MV-4-11 (cell line): ENCODE measurements at places on chromosomes 4 and X.

- DNase-seq = peak; percentile 38
Measured at GRCh38 chr4:184473499-184474262, 669 bp downstream of the IRF2 start.

DNA sequence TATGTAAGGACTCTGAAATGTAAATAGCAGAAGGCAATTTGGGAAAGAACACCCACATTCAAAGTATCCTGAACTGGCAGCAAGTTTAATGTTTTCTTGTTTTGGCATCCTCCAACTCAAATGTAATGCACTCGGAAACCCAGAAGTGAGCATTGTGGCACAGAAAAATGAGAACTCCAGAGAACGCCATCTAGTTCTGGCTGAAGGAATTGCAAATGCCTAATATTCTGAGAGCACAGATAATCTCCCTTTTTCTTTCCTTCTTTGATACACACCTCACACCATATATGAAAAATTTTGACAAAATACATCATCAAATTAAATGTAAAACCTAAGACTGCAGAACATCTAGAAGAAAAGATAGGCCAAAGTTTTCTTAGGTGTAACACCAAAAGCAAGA, 52.1 kb downstream of the PWWP3B start:
- no peak for DNase-seq

- DNase-seq = peak; percentile 35
Measured at GRCh38 chrX:133350751-133351150, 64.5 kb downstream of the GPC4 start.

DNA sequence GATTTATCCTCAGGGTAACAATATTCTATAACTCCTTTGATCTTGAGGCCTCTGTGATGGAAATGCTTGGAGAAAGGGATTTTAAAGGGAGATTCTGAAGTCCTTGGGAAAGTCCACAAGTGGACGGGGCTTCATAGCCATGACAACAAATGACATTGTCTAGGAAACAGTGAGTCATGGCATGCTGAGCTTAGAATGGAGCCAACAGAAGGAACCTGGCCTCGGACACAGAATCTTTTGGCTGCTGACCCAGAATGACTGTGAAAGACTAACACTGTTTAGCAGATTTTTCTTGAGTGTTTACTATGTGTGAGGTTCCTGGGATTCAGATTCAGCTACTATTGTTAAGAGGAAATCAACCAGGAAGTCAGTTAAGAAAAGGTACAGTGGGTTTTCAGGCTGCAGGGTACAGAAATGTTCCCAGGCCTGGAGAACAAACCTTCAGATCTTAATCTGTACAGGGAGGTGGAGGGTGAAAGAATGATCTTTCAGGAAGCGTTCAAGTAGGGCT, 18.1 kb upstream of the CXCL2 start:
- no peak for DNase-seq

DNA sequence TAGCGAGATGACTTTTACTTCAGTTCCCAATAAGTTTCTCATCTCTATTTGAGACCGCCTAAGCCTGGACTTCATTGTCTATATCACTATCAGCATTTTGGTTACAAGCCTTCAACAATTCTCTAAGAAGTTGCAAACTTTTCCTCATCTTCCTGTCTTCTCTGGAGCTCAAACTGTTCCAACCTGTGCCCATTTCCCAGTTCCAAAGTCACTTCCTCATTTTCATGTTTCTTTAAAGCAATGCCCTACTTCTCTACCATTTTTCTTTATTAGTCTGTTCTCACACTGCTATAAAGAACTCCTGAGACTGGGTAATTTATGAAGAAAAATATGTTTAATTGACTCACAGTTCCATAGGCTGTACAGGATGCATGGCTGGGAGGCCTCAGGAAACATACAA, 251.9 kb downstream of the TECRL start:
- DNase-seq = peak; percentile 4

GRCh38 chrX:138874271-138874935, 162.9 kb upstream of the FGF13 start:
- no peak for DNase-seq

DNA sequence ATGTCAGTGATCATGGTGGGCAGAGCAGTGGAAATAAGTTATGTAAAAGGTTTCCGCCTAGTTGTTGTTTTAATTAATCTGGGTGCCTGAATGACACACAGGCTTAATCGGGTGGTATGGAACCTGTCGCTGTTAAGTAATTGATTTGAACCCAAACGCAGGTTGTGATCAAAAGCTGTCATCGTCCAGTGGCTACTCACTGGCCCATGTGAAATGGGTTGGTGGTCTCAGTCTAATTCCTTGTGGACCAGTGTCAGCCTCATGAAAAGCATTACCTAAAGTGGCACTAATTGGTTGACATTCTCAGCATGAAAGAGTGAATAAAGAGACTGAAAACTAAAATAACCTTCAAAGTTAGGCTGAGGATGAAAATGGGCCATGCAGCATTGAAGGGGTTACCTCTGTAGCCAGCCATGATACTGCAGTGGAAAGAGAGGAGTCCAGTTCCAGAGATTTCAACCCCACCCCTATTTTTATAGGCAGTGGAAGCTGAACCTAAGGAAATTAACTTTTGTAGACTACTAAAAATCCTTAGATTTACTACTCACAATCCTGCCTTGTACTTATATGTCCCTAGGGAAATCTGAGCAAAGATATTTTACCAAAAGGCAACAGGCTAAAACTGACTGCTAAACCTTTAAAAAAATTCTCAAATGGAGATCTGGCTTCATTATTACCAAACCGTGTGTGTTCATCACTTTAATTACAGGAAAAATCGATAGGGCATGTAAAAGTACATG, 251.7 kb upstream of the TENM3 start:
- no peak for DNase-seq

- no peak for DNase-seq
Measured at GRCh38 chr4:188430384-188430783, 291.1 kb downstream of the TRIML1 start.

GRCh38 chr4:185304944-185305690, 90.6 kb downstream of the LRP2BP start:
- no peak for DNase-seq

DNA sequence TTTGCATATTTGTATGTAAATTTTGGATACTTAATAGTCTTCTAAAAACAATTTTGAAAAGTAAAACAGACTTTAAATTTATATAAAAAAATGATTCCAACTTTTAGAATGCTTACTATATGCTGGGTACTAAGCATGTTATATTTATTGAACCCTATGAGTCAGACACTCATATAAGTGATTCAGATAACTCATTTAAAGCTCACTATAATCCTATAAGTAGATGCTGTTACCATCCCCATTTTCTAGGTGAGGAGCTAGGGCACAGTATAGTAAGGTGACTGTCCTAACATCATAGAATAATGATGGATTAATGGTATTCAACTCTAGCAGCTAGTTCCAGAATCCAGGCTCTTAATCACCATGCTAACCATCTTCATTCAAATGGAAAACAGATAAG, 877.0 kb upstream of the GRID2 start:
- DNase-seq = no peak

DNA sequence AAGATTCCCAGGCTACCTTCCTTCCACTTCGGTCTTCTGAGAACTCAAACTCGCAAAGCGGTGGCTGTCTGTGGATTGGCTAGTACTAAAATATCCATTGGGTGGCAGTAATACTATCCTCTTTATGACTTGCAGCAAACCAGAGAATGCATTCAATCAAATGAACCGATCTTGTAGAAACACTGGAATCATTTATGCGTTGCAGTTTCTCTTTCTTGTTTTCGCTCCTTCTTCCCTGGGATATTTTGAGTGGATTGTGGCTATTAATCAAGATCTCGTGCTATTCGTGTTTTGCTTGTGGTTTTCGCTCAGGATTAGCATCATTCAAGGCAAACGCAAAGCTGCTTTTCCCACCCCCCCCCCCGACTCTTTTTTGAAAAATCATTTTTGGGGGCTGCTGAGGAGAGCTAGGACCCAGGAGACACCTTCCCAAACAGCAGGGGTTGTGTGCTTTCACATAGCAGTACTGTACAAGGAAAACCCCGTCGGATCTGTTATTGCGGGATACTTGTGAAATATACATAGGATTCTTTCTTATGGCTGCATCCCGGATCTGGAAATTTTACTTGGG, at the start of gene IL1RAPL1:
Gene IL1RAPL1, plus strand, starts transcription at position 466 of the 571 bp plus-strand sequence.
- no peak for DNase-seq

DNA sequence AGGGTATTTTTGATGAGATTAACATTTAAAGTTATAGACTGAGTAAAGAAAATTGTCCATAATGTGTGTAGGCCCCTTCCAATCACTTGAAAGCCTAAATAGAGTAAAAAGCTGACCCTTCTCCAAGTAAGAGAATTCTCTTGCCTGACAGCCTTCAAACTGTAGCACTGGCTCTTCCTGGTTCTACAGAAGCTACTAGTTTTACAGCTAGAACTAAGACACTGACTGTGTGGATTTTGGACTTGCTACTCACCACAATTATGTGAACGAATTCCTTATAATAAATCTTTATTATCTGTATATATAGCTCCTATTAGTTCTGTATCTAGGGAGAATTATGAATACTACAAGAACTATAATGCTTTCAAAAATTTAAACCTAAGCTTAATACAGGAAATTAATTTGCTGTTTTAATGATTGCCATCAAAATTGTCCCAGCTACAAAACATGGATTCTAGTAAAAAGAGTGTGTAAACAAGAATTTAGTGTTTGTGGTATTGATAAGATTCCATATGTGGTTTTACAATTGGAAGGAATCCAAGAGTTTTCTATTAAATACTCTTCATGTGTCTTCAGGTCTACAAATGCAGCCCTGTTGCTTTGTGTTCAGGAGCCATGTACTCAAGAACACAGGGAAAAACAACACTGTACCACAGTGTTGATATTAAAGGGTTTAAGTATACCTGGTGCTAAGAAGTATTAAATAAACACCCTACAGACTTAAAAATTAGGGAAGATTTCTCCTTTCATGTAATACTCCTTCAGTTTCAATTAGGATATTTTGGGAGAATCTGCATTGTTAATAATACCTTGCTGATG, 366.5 kb downstream of the CXXC4 start:
- no peak for DNase-seq

- no peak for DNase-seq
Measured at GRCh38 chr4:40369437-40370274, 34.5 kb downstream of the CHRNA9 start.

DNA sequence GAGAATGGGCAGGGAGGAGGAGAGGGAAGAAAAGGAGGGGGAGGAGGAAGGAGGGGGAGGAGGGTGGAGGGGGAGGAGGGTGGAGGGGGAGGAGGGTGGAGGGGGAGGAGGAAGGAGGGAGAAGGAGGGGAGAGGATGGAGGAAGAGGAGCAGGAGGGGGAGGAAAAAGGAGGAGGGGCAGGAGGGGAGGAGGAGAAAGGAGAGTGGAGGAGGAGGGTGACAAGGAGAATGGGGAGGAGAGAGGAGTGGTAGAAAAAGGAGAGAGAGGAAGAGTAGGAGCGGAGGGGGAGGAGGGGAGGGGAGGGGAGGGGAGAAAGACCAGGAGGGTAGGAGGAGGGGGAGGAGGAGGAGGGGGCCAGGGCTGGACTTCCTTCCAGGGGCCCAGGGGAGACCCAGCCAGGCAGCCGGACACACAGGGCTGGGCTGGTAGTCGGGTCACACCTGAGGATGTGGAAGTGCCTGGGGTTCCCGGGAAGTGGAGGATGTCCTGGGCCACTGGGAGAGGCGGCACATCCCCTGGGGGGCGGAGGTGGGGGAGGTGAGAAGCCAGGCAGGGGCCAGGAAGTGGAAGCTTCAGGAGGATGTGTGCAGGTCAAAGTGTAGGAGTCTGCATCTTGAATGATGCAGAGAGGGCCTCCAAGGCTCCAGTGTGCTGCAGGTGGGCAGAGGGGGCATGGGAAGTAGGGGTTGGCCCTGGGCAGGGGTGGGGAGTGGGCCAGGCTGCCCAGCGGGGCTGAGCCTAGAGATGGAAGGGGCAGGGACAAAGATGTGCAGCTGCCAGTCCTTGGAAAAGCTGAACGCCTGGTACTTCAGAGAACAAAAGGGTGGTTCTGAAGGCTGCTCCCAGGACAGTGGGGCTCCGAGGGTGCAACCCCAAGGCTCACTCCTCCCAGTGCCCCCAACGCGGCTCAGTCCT, 18.8 kb downstream of the IL3RA start:
- DNase-seq = no peak

- DNase-seq = no peak
Measured at GRCh38 chrX:34849371-34849770, 93.2 kb upstream of the FAM47B start.

GRCh38 chr4:131459430-131460101, 1689.5 kb upstream of the PCDH10 start:
- peak; percentile 38 for DNase-seq

DNA sequence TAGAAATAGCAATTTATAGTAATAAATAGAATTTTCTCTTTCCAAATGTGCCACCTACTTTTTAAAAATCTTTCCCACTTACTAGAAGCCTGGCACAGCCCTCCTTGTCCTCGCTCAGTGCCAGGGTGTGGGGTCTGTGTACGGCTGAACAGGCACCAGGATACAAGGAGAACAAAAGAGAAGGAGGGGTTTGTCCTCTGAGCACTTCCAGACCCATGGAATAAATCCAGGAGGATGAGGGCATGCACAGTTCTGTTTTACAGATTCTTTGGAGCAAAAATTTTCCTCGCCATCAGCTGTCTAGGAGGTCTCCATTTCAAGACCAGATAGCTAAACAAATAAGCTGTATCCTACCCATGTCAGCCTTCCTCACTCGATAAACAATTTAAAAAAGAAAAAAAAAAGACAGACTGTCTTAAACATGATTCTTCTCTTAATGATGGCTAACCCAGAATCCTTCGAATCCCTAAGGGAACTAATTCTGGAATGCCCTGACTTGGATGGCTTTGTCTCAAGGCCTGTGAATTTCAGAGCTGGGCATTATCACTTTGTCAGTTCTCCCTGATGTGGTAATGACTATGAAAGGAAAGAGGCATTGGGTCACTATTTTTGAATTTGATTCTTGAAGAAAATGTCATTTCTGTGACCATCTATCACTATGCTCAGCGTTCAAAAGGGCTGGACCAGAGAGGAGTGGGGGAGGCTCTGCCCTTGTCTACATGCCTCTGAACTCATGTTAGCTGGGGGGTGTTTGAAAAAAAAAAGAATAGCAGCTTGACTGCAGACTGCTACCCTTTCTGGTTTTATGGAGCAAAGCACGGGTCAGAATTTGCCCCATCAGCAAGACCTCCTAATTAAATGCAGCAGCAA, 151.0 kb downstream of the DCTD start:
- no peak for DNase-seq

DNA sequence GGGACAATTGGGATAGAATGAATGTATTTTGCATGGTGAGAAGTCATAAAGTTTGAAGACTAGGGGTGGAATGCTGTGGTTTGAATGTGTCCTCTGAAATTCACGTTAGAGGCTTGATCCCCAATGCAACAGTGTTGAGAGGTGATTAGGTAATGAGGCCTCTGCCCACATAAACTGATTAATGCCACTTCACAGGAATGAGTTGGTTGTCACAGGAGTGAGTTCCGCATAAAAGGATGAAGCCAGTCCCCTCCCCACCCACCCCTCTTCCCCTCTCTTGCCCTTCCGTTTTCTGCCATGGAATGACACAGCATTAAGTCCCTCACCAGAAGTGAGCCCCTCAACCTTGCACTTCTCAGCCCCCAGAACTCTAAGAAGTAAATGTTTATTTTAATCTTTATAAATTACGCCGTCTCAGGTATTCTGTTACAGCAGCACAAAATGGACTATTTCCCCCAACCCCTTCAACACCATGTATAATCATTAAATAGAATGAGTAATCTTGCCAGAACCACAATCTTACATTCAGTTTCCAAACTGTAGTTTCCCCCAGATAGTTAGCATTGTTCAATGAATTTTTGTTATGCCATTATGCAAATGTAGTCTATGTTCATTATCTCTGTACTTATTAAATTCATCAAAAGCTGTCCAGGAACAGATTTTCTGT, 5.5 kb upstream of the MMAA start:
- no peak for DNase-seq
